Breast epithelium (tissue), 4 donors: ENCODE measurements at places on chromosomes 7 and 10. TPM values are rescaled to one million over a fixed set of nuclear protein-coding genes. Genes with fewer than 3 reads are reported as not detected.

DNA sequence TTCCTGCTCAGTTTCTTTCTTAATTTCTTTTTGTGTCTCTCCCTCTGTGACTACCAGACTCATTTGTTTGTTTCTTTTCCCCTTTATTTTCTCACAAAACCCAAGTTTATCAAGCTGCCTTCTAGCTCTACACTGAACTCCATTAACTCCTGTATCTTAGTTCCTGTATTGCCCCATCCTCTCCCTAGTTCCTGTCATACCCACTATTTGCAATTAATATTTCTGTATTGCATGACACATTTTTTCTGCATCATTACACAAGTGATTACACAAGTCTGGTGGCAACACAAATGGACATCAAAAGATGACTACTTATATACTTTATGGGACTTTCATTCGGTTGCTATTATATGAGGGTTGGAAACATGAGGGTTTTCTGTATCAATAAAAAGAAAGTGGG lies 26.9 kb upstream of the OR9A4 start:
- H3K27me3 ChIP-seq, result no peaks in the 10 kb centered on the region
- no peaks in the 10 kb centered on the region for H3K4me1 ChIP-seq
- H3K4me3 ChIP-seq, result no peak overlapping the region
- H3K36me3 ChIP-seq, result no peaks in the 10 kb centered on the region
- no peak for DNase-seq
- no peak overlapping the region for H3K27ac ChIP-seq

- H3K36me3 ChIP-seq, result no peaks in the 10 kb centered on the region
- no peaks in the 10 kb centered on the region for H3K4me1 ChIP-seq
- no peak overlapping the region for H3K27ac ChIP-seq
- H3K4me3 ChIP-seq, result no peak overlapping the region
Measured at GRCh38 chr10:79372871-79373270, 25.6 kb downstream of the PPIF start.

- H3K4me3 ChIP-seq, result no peak overlapping the region
- no peaks in the 10 kb centered on the region for H3K4me1 ChIP-seq
- H3K36me3 ChIP-seq, result no peaks in the 10 kb centered on the region
Measured at GRCh38 chr7:77565917-77566316, 28.8 kb downstream of the PTPN12 start.

- H3K4me1 ChIP-seq, result no peaks in the 10 kb centered on the region
- no peak for DNase-seq
- H3K27me3 ChIP-seq, result no peaks in the 10 kb centered on the region
- no peak overlapping the region for H3K27ac ChIP-seq
Measured at GRCh38 chr7:108637049-108637621, 67.5 kb downstream of the DNAJB9 start.

DNA sequence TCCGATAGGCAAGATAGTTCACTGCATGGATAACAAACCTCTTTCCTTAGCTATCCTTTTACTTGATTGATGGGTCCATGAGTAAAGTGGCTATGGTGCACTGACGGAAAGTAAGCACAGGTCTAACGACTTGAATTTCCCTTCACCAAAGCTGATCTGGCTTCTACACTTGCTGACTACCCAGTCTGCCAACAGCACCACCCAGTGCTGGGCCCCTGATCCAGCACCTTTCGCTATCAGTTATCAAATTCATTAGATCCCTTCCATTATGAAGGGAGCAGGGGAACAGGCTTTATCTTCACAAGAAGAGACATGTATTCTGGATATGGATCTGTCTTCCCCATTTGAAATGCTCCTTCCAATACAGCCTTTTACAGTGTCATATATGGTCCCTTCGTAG lies 855.9 kb downstream of the GRID1 start:
- DNase-seq, result no peak
- no peak overlapping the region for H3K4me3 ChIP-seq
- H3K4me1 ChIP-seq, result no peaks in the 10 kb centered on the region
- no peaks in the 10 kb centered on the region for H3K36me3 ChIP-seq
- no peak overlapping the region for H3K27ac ChIP-seq

- no peaks in the 10 kb centered on the region for H3K4me1 ChIP-seq
- no peaks in the 10 kb centered on the region for H3K36me3 ChIP-seq
- no peak overlapping the region for H3K4me3 ChIP-seq
- H3K27me3 ChIP-seq, result no peaks in the 10 kb centered on the region
- H3K27ac ChIP-seq, result no peak overlapping the region
Measured at GRCh38 chr10:76881477-76882220, 756.0 kb downstream of the KCNMA1 start.

GRCh38 chr7:37578350-37578749 lies 105.2 kb upstream of the GPR141 start:
- no peak overlapping the region for H3K27ac ChIP-seq
- no peaks in the 10 kb centered on the region for H3K27me3 ChIP-seq
- H3K4me1 ChIP-seq, result no peaks in the 10 kb centered on the region

DNA sequence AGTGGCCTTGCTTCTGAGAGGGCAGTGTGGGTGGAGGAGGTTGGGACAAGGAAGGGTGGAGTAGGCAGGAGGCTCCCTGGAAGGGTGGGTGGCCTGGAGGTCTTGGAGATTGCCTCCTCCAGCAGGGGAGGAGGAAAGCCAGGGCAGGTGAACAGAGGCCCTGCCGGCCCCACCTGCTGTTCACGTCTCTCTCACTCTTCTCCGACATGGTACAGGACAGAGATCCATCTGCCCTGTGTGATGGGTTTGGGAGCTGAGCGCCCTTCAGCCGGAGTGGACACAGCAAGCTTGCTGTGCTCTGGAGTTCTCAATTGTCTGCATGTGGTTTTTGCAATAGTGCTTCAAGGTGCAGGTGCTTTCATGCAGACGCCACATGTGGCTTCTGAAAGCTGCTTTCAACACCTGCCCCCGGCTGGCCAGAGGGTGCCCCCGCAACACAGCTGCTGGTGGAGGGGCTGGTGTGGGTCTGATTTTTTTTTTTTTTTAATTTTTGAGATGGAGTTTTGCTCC lies 82.8 kb upstream of the GNA12 start:
- no peak for DNase-seq
- peaks cover 51% of the 10 kb centered on the region for H3K27me3 ChIP-seq
- H3K4me1 ChIP-seq, result no peaks in the 10 kb centered on the region
- H3K36me3 ChIP-seq, result no peaks in the 10 kb centered on the region

DNA sequence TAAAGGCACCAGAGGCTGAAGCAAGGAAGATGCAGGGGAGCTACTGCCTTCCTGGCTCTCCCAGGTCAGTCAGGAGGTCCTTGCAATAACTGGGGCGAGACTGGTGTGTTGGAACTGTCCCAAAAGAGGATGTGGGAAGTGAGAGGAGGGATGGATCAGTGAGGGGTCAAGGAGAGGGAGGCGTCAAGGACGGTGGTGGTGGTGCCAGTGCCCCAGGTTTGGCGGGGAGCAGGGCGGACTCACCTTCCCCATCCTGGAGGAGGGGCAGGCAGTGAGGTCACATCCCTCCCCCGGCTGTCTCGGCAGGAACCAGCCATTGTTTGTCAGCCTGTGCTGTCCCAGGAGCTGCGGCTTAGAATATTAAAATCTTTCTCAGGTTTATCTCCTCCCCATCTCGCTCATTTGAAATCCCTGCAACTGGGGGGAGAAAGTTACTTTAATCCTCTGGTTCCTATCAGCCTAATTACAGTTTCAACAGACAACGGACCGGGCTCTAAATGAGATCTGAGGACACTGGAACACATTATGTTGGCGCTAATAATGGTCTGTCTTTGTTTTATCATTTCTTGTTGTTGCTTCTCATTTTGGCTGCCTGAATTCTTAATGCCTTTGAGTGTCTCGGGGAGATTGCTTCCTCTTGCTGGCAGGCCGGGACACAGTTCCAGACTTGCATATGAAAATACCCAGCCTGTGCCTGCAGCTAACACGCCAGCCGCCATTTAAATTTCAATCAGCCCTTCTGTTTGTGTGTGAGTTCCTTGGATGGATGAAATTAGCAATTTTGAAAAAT lies 387.5 kb downstream of the RPS24 start:
- no peaks in the 10 kb centered on the region for H3K36me3 ChIP-seq
- peak overlapping the region; percentile 19 for H3K27ac ChIP-seq
- peaks cover 4% of the 10 kb centered on the region for H3K4me1 ChIP-seq
- no peak overlapping the region for H3K4me3 ChIP-seq

GRCh38 chr10:67075491-67075971 lies 149.7 kb downstream of the LRRTM3 start:
- H3K36me3 ChIP-seq, result no peaks in the 10 kb centered on the region
- DNase-seq, result no peak
- no peak overlapping the region for H3K4me3 ChIP-seq
- peaks cover 3% of the 10 kb centered on the region for H3K27me3 ChIP-seq

DNA sequence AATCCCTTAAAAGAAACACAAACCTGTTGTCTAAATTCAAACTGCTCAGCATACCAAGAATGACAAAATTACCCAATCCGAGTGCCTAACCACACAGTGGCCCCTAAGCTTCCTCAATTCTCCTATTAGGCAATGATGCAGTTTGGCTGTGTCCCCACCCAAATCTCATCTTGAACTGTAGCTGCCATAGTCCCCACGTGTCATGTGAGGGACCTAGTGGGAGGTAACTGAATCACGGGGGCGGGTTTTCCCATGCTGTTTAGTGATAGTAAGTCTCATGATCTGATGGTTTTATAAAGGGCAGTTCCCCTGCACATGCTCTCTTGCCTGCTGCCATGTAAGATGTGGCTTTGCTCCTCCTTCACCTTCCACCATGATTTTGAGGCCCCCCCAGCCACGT lies 21.9 kb downstream of the PSAP start:
- DNase-seq, result no peak
- H3K27me3 ChIP-seq, result no peaks in the 10 kb centered on the region
- H3K36me3 ChIP-seq, result peaks cover 18% of the 10 kb centered on the region
- no peak overlapping the region for H3K27ac ChIP-seq
- no peak overlapping the region for H3K4me3 ChIP-seq

DNA sequence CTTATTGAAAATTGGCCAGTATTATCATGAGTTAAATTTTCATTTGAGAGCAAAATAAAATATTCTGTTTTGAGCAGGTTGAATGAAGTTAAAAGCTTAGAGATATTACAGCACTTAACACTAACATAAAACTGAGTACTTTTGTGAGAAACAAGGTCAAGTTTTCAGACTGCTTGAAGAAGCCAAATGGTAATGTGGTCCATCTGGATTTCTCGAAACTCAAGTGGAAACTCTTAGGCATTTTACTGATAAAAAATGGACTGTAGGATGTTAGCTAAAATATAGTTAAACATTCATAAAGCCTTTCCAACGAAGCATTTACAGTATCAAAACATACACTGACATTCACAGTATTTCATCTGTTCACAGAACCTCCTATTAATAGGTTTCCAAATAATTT lies 528.1 kb upstream of the SEMA3D start:
- H3K27me3 ChIP-seq, result no peaks in the 10 kb centered on the region
- no peak overlapping the region for H3K4me3 ChIP-seq
- H3K27ac ChIP-seq, result no peak overlapping the region
- H3K4me1 ChIP-seq, result no peaks in the 10 kb centered on the region
- DNase-seq, result no peak

GRCh38 chr7:139481364-139481763 lies 2.1 kb downstream of the KLRG2 start:
- peaks cover 15% of the 10 kb centered on the region for H3K27me3 ChIP-seq
- no peaks in the 10 kb centered on the region for H3K36me3 ChIP-seq
- H3K4me3 ChIP-seq, result no peak overlapping the region
- no peak for DNase-seq
- H3K27ac ChIP-seq, result no peak overlapping the region

- no peak overlapping the region for H3K4me3 ChIP-seq
- H3K27me3 ChIP-seq, result no peaks in the 10 kb centered on the region
- no peaks in the 10 kb centered on the region for H3K36me3 ChIP-seq
- H3K27ac ChIP-seq, result no peak overlapping the region
- H3K4me1 ChIP-seq, result no peaks in the 10 kb centered on the region
Measured at GRCh38 chr7:133674079-133674763, 421.3 kb downstream of the EXOC4 start.

DNA sequence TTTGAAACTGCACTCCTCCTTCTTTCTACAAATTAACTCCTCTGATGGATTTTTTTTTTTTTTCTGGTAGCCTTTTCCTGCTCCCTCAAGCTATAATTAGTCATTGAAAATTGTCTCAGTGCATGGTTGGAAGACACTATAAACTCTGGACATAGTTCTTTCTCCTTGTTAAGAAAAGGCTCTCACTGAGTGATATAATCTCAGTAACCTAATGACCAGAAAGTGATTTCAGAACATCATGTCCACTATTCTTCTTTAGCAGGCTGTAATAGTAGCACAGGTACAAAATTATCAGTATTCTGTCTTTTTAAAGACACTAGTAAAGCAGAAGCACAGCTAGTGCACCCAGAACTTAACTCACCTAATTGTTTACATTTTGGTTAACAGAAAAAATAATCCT lies 752.6 kb upstream of the PHF14 start:
- DNase-seq, result no peak
- no peak overlapping the region for H3K4me3 ChIP-seq
- no peaks in the 10 kb centered on the region for H3K27me3 ChIP-seq
- H3K27ac ChIP-seq, result no peak overlapping the region
- no peaks in the 10 kb centered on the region for H3K4me1 ChIP-seq
- no peaks in the 10 kb centered on the region for H3K36me3 ChIP-seq

- DNase-seq, result peak; percentile 56
- no peaks in the 10 kb centered on the region for H3K27me3 ChIP-seq
- no peak overlapping the region for H3K27ac ChIP-seq
- H3K4me3 ChIP-seq, result no peak overlapping the region
- H3K4me1 ChIP-seq, result no peaks in the 10 kb centered on the region
Measured at GRCh38 chr10:102347236-102347828, 48.2 kb upstream of the NFKB2 start.

DNA sequence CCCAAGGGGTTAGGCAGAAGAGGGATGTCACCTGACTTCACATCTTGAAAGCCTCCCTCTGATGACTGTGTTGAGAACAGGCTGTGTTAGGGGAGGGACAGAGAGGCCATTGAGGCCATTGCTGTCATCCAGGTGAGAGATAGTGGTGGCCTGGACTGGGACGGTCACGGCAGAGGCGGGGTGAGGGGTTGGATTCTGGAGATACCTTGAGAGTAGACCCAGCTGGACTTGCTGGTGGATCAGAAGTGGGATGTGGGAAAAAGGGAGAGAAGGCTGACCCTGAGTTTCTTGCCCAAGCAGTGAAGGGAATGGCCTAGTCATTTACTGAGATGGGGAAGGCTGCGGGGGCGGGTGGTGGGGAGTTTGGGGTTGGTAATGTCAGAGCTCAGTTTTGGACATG lies 13.6 kb downstream of the MTURN start:
- H3K36me3 ChIP-seq, result no peaks in the 10 kb centered on the region
- no peak overlapping the region for H3K4me3 ChIP-seq
- H3K27ac ChIP-seq, result peak overlapping the region; percentile 88

- H3K36me3 ChIP-seq, result no peaks in the 10 kb centered on the region
- no peaks in the 10 kb centered on the region for H3K4me1 ChIP-seq
- no peak overlapping the region for H3K27ac ChIP-seq
Measured at GRCh38 chr10:76306856-76307255, 875.4 kb downstream of the LRMDA start.

Gene MMD2
- total RNA-seq, result not detected

Gene RAPGEF5
- total RNA-seq, result 78.0 TPM

Gene CNNM1
- 0.64 TPM for total RNA-seq

Gene ZNF862
- 27.8 TPM for total RNA-seq

Gene DOCK4
- 31.7 TPM for total RNA-seq

Gene VAX1
- total RNA-seq, result not detected

Gene NCAPG2
- 12.5 TPM for total RNA-seq

Gene PAX4
- not detected for total RNA-seq

Gene MBL2
- total RNA-seq, result not detected
